ENCODE measurements at places on chromosomes 6 and 20.
A peak's percentile ranks its signal among the peaks of the same experiment; 100 is the strongest.

- no peak overlapping the region for H3K4me3 ChIP-seq
- H3K27ac ChIP-seq, result no peak overlapping the region
- no peaks in the 10 kb centered on the region for H3K36me3 ChIP-seq
Measured at GRCh38 chr6:133312006-133312405, 70.8 kb downstream of the EYA4 start.

DNA sequence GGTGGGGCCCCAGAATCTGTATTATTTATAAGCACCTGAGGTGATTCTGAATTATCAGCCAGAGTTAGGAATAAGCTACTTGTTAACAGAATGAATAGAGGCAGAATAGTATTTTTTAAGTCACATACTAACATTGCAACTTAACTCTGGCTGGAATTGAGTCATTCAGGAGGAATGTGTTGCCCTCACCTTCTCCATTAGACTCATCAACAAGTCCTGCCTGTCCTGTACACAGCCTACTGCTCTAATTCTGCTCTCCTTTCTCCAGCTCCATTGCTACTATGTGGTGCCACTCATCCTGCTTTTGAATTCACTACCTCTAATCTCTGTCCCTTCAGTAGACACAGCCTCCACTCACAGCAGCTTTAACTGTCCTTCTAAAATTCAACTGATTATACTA, 669.4 kb downstream of the DHX35 start:
- no peak overlapping the region for H3K27ac ChIP-seq
- no peak for DNase-seq
- H3K4me3 ChIP-seq, result no peak overlapping the region
- H3K27me3 ChIP-seq, result no peaks in the 10 kb centered on the region
- no peaks in the 10 kb centered on the region for H3K4me1 ChIP-seq

- H3K36me3 ChIP-seq, result no peaks in the 10 kb centered on the region
- no peak overlapping the region for H3K27ac ChIP-seq
- H3K27me3 ChIP-seq, result no peaks in the 10 kb centered on the region
- H3K4me3 ChIP-seq, result no peak overlapping the region
- peak; percentile 31 for DNase-seq
- H3K4me1 ChIP-seq, result peaks cover 3% of the 10 kb centered on the region
Measured at GRCh38 chr6:142395768-142396231, 94.0 kb downstream of the ADGRG6 start.

- peak overlapping the region; percentile 85 for H3K4me3 ChIP-seq
- DNase-seq, result peak; percentile 34
- H3K27me3 ChIP-seq, result no peaks in the 10 kb centered on the region
- peaks cover 8% of the 10 kb centered on the region for H3K4me1 ChIP-seq
- peak overlapping the region; percentile 98 for H3K27ac ChIP-seq
Measured at GRCh38 chr6:43628393-43629103, 516 bp downstream of the GTPBP2 start.

GRCh38 chr6:161228921-161229591, 44.8 kb downstream of the AGPAT4 start:
- no peak overlapping the region for H3K4me3 ChIP-seq
- peaks cover 25% of the 10 kb centered on the region for H3K4me1 ChIP-seq
- no peaks in the 10 kb centered on the region for H3K36me3 ChIP-seq
- peak overlapping the region; percentile 63 for H3K27ac ChIP-seq
- peak; percentile 95 for DNase-seq

GRCh38 chr6:109987196-109987595, 9.1 kb downstream of the GPR6 start:
- H3K4me3 ChIP-seq, result no peak overlapping the region
- no peaks in the 10 kb centered on the region for H3K36me3 ChIP-seq
- H3K4me1 ChIP-seq, result no peaks in the 10 kb centered on the region
- H3K27ac ChIP-seq, result no peak overlapping the region

GRCh38 chr6:128280960-128281359, 239.4 kb downstream of the PTPRK start:
- no peak overlapping the region for H3K4me3 ChIP-seq
- peaks cover 5% of the 10 kb centered on the region for H3K4me1 ChIP-seq

GRCh38 chr6:69848552-69848951, 17.8 kb upstream of the COL19A1 start:
- no peaks in the 10 kb centered on the region for H3K36me3 ChIP-seq
- H3K27me3 ChIP-seq, result no peaks in the 10 kb centered on the region
- no peak overlapping the region for H3K4me3 ChIP-seq
- no peak for DNase-seq

DNA sequence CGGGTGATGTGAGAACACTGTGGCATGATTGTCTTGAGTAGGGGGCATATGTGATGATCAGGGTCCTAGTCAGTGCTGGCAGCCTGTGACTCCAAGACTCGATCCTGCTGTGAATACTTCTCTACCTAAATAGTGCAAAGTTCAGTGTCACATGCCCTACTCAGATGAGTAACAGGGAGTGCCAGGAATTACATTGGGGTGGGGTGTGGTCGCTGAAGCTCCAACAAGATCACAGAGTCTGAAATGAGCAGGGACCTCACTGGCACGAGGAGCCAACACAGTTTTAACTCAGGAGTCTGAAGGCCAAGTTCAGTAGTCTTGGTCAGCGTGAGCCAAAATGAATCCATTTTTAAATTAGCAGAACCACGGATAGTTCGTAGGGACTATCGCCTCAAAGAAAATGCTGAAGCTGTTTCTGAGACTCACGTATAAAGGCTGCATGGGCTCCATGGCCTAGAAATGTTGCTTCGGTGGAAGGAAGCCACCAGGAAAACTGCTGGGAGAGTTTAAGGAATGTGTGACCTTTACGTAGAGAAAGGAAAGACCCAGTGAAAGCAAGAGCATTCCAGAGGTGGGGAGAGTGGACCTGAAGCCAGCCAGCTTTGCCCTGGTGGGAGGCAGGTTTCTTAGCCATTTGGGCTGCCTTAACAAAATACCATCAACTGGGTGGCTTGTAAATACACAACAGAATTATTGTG, 72.2 kb downstream of the RPP40 start:
- peaks cover 7% of the 10 kb centered on the region for H3K4me1 ChIP-seq
- no peaks in the 10 kb centered on the region for H3K36me3 ChIP-seq
- no peaks in the 10 kb centered on the region for H3K27me3 ChIP-seq

- DNase-seq, result no peak
- no peak overlapping the region for H3K4me3 ChIP-seq
- no peak overlapping the region for H3K27ac ChIP-seq
- no peaks in the 10 kb centered on the region for H3K36me3 ChIP-seq
- no peaks in the 10 kb centered on the region for H3K4me1 ChIP-seq
Measured at GRCh38 chr6:121383478-121383877, 49.2 kb upstream of the TBC1D32 start.

Data from IMR-90 (cell line).